ENCODE measurements at places on chromosomes 2 and 18.

GRCh38 chr18:62458346-62458745, 64.5 kb upstream of the ZCCHC2 start:
- no peak for DNase-seq

GRCh38 chr2:227655454-227655853, 11.2 kb upstream of the SCYGR5 start:
- no peak for DNase-seq

- DNase-seq: no peak
Measured at GRCh38 chr2:57885742-57886141, 160.9 kb upstream of the VRK2 start.

DNA sequence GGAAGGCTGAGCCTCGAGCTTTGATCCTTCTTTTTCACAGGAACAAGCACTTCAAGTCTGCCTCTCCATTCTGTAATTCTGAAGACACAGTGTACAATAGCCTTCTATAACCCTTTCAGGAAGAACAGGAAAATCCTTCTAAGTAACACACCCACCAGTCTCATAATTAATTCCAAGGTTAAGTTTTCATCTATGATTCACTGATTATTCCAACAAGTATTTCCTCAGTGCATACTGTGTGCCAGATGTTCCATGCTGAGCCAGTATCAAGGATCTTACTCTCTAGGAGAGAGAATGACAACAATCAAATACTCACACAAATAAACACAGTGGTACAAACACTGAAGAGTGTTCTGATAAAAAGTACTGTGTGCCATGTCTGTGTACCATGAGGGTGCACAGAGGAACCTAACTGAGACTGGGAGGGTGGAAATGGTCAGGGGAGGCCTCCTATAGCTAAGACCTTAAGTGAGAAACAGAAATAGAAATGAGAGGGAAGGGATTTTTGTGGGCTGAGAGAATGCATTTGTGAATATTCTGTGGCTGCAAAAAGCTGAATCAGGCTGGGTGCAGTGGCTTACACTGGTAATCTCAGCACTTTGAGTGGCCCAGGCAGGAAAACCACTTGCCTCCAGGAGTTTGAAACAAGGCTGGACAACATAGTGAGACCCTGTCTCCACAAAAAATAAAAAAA, 7.3 kb upstream of the MTLN start:
- DNase-seq: no peak

DNA sequence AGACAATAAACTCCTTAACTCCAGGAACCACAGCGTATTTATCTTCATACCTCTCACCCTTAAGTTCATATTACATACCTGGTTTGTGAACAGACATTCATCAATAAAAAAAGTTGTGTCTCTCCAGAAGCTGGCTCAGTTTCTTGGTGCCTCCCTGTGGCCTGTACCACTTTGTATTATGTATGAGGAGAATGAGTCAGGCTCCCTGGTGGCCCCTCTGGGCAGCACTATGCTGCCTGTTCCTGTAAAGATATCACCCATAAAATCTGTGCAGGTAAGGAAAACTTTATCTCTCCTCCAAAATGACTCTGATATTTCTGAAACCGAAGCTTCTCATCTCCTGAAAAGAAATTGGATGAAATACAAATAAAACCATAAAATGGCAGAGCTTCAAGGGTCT, 198.4 kb upstream of the NT5C1B start:
- no peak for DNase-seq

- no peak for DNase-seq
Measured at GRCh38 chr2:233799716-233800115, 21.6 kb downstream of the MROH2A start.

GRCh38 chr2:219612577-219613286, 14.7 kb upstream of the SLC4A3 start:
- no peak for DNase-seq

- DNase-seq: no peak
Measured at GRCh38 chr2:240284503-240285259, 144.2 kb upstream of the OTOS start.

- DNase-seq: no peak
Measured at GRCh38 chr2:211434773-211435172, 878.4 kb downstream of the CPS1 start.

DNA sequence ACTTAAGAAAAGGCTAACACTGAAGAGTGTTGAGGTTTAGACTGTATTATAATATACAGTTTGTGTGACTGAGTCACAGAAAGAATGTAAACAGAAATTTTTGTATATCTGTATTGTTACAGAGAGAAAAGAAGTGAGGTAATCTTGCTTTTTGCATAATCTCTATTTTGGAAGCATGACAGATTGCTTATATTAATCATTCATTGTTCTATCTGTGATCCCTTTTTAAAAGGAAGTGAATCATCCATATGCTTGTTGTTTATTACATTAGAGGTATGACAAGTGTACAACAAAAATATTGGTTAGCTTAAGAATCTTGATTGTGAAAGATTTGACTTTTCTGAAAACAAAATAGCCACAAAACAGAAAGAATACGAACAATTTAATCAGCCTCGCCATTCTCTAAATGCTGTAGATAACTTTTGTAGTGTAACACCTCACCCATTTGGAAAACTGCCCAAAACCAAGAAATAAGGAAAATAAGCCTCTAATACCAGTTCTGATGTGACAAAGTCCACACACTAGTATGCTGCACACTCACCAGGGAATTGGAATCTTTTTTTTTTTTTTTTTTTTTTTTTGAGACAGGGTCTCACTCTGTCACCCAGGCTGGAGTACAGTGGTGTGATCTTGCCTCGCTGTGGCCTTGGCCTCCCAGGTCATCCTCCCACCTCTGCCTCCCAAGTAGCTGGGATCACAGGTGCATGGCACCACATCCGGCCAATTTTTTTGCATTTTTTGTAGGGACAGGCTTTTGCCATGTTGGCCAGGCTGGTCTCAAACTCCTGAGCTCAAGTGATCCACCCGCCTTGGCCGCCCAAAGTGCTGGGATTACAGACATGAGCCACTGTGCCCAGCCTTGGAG, 91.5 kb upstream of the LPIN2 start:
- DNase-seq: no peak

- no peak for DNase-seq
Measured at GRCh38 chr2:26568076-26568890, 72.9 kb downstream of the CIB4 start.

GRCh38 chr2:241067501-241068135, 34.5 kb downstream of the MTERF4 start:
- DNase-seq: no peak

GRCh38 chr2:97354576-97354975, 235.1 kb downstream of the ANKRD36B start:
- DNase-seq: no peak

GRCh38 chr18:34023471-34023870, 201.2 kb downstream of the NOL4 start:
- no peak for DNase-seq
